IPS DF 6.9 (cell line): ENCODE measurements at places on chromosomes 3 and 15.

DNA sequence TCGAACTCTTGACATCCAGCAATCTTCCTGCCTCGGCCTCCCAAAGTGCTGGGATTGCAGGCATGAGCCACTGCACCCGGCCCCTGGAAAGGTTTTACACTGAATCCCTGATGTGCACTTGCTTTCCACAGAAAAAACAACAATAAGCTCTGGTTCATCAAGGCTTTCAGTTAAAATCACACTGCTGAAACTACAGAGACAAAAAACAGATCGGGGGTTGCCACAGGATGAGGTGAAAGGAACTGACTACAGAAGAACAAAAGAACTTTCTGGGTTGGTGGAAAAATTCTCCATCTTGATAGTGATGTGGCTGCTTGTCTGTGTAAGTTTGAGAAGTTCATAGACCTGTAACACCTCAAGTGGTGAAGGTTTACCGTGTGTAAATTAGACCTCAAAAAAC, 2.9 kb downstream of the RAB43 start:
- no peak for DNase-seq

DNA sequence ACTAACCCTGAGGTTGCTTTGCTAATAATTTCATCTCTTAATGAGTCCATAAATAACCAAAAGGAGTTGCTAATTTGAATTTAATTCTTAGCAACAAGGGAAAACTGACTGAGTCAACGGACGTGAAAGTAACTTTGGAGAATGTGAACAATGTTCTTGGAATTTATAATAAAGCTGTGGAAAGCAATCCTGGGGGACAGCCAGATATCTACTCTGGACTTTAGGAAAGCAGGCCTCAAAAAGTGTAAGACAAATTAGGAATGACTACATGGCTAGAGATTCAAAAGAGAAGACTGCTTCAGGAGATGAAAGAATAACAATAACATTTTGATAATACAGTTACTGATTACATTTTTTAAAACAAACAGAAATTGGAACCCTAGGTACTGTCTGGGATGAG, 318.4 kb upstream of the COL8A1 start:
- no peak for DNase-seq

DNA sequence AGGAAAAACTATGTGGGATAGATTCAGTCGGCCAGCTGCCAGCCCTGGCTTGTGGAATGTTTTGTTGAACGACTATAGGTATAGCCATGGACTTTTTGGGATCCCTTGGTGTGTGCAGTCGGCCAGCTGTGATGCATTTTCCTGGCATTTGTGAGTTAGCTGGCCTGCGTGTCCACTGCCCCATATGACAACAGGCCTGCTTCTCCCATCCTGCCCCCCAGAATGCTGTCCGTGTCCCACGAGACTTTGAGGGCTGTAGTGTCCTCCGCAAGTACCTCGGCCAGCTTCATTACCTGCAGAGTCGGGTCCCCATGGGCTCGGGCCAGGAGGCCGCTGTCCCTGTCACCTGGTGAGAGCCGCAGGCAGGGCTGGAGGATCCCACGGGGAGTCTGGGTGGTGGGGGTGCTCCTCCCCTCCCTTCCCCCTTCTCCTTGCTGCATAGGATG, 23.6 kb downstream of the PTPN23 start:
- no peak for DNase-seq

- no peak for DNase-seq
Measured at GRCh38 chr15:60021589-60022378, 17.7 kb downstream of the FOXB1 start.

DNA sequence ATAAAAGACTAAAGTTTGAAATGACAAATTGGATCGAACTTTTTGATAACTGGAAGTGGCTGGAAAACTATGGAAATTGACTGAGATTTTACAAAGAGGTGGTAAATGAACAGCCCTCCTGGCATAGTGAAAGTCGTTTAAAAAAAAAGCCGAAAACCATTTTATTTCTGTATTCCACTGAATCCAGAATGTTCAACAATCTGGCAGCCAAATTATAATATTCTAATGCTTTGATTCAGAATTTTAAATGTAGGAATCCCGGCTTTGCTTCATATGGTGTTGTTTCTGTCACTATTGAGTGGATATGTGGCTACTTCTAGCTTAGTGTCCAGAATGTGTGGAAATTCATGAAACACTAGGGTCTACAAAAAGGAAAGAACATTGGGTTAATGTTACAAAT, 208.9 kb upstream of the DCBLD2 start:
- no peak for DNase-seq

GRCh38 chr3:180277041-180277440, 240.3 kb upstream of the PEX5L start:
- no peak for DNase-seq

- DNase-seq, result no peak
Measured at GRCh38 chr3:197363553-197364409, 65.4 kb upstream of the DLG1 start.

DNA sequence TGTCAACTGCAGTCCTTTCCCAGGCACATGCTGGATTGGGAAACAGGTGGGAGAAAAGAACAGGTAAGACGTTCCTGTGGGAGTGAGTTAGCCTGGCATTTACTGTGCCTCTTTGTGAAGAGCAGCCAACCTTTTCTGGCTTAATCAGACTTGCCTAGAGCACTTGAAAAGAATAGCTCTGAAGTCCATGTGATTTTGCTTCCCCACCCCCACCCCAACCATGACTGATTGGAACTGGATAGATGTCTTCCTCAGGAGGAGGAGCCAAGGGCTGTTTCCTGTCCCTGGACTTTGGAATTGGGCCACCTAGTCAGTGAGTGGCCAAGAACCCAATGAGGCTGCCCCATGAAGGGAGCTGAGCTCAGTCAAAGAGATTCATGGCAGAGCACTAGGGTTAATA, 4.7 kb upstream of the TMEM41A start:
- no peak for DNase-seq

GRCh38 chr15:56758770-56759449, 25.6 kb upstream of the ZNF280D start:
- no peak for DNase-seq

GRCh38 chr15:66876731-66877476, 174.9 kb downstream of the SMAD6 start:
- no peak for DNase-seq

- no peak for DNase-seq
Measured at GRCh38 chr3:159668990-159669476, 319.6 kb upstream of the IL12A start.

DNA sequence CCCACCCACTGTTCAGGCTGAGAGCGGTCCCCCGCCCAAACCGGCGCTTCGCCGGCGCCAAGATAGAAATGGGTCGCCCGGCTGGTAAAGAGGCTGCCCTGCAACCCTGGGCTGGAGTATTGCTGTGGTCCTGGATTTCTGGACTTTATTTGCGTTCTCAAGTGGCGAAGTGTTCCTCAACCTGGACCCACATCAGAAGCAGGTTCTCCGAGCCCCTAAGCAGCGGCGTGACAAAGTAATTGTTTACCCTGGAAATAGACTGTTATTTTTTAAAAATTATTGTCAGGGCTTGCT, 481 bp upstream of the DYNC1LI1 start:
- no peak for DNase-seq

GRCh38 chr3:100560426-100560825, 49.0 kb upstream of the ADGRG7 start:
- DNase-seq, result no peak

DNA sequence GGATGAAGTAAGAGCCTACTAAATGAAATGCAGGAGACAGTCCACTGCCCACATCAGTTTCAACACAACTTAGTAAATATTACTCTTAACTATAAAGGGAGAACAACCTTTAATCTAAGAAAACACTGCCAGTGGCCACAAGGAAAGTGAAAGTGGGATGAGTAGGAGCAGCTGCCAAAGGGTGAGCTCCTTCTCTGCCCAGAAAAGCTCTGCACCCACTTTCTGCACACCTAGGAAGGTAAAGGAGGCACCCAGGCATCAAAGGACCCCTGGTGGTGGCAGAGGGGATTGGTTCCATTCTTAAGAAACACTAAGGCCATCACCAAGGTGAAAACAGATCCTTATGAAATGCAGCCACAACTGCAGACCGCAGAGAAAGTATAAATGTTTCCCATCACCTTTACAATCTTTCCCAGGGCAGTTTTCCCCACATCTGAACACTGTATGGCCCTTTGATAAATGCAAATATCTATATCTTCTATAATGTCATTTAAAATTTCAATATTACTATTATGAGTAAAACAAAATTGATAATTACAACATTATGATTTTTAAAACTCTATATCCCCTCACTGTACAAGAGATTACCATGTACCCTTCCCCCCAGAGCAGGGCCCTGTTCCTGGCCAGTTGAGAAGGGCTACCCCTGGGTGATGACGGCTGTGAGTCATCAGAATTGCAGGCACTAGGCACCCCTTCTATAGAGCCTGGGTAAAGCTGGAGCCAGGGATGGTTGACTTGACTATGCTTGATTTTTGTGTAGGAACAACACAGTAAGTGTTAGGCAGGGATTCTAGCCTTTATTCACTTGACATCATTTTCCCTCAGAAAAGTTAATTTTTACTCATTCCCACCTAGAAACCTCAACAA, 92.0 kb downstream of the SNRK start:
- DNase-seq, result peak; percentile 39
